GM04504 (cell line): ENCODE measurements at places on chromosomes 3 and 15.
A peak's percentile ranks its signal among the peaks of the same experiment; 100 is the strongest.

DNA sequence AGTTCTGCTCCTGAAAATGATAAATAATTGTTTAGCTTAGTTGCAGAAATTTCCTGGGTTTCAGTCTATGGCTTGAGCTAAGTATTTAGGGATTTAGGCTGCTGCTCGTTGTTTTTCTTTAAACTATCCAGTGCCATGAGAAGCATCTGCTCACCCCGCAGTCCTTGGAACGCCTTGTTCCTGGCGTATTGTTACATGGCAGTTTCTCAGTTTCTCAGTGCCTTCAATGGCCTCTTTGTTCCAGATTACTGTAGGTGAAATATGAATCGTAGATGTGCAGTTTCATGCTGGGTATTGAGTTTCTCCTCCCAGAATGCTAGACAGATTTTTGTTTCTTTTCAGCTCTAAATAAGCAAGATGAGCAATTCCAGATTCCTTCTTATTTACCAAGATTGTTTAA lies 269.5 kb upstream of the GBE1 start:
- DNase-seq: no peak

GRCh38 chr3:148737104-148737530 lies 39.4 kb downstream of the AGTR1 start:
- no peak for DNase-seq

DNA sequence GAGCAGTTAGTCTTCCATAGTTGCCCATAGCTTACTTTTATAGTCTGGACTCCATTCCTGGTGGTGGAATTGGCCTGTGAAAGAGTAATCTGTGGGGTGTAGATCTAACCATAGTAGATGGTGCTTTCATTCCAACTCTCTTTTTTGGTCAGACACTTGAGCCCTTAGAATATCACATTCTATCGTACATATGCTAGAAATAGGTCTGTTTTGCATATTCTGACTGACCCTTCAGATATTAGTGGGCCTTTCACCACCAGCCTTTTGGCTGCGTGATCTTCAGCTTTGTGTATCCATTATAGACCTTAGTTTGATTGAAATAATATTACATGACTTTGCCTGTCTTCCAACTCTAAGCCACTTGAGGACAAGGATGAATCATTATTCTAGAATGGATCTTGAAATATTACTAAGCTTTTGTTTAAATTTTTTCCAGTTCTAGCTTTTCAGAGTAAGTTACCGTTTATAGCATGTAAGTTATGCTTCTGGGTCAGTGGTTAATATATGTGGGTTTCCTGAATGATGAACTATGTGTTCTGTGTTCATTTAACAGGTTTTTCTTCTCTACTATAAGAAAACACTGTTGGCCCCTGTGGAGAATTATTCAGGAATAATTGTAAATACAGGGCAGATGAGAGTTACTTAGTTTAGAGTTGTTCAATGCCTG lies 8.7 kb downstream of the RAB7A start:
- no peak for DNase-seq

DNA sequence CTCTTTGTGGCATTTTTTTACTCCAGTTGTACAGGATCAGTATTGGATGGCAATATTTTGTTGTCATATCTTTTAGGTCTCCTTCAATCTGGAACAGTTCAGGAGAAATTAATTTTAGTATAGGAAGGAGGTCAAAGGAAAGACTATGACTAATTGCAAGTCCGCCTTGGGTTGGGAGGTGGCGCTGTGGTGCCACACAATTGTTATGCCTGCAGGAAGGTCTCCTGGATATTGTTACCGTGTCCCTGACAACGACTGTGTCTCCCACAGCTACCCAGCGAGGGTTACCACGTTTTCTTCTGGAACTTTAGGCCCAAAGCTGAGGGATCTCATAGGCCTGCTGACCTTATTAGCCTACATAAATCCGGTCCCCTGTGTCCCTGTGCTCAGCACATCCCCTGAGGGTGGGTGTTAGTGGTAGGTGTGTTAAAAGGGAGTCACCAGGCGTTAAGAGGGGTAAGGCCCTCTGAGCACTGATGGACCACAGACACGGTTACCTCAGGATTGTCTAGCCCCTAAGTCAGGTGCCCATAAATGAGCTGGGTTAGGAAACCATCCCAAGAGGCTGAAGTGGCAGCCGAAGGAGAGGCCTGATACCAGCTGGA lies 31.5 kb downstream of the KCNAB1 start:
- DNase-seq: peak; percentile 49

GRCh38 chr3:177810162-177810623 lies 612.9 kb upstream of the TBL1XR1 start:
- peak; percentile 79 for DNase-seq

GRCh38 chr3:14471016-14471415 lies 68.6 kb downstream of the SLC6A6 start:
- no peak for DNase-seq

GRCh38 chr3:65857327-65857726 lies 181.4 kb downstream of the MAGI1 start:
- DNase-seq: no peak

GRCh38 chr3:32143849-32144757 lies 37.7 kb downstream of the GPD1L start:
- DNase-seq: peak; percentile 62

GRCh38 chr15:81157195-81157938 lies 23.3 kb downstream of the CFAP161 start:
- no peak for DNase-seq

DNA sequence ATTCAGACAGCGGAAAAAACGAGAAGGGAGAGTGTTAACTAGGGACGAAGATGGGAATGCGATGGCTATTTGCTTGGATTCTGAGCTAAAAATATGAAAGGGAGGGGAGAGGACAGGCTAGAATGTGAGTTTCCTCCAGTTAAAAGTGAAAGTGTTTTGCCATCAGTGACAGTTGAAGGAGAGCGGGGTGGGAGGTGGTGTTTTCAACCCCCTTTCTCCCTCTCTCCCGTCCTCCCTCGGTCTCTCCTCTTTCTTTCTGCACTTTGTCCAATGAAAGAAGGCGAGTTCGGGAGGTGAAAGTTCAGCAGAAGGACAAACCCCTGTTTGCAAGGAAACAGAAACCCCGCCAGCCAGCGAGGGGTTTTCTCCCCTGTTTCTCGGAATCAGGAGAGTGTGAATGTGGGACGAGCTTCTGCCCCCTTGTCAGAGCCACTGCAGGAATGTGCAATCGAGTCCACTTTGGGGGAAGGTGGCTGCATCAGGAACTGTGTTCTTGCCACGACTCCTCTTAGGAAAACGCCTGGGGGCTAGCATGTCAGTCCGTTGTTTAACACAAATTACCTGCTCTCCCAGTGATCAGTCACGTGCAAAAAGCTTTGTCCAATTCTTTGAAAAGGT lies 975 bp upstream of the FOXP1 start:
- DNase-seq: no peak

- no peak for DNase-seq
Observed at GRCh38 chr3:196012481-196012880, 69.4 kb downstream of the TFRC start.

DNA sequence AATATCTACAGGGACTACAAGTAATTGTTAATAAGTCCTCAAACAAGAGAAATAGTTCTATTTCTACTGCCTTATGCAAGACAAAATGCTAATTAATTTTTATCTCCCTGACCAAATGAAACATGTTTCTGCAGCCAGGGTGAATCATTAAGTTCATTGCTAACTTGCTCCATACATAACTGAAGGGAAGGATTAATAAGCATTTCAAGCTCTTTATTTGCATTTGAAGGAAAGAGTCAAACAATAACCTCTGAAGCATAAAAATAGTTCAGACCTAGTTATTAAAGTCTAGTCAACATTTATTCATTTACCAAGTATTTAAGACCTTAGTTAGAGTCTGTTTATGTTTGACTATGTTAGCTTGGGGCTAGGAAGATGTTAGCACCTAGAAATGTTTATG lies 120.0 kb downstream of the ATP1B3 start:
- DNase-seq: no peak

DNA sequence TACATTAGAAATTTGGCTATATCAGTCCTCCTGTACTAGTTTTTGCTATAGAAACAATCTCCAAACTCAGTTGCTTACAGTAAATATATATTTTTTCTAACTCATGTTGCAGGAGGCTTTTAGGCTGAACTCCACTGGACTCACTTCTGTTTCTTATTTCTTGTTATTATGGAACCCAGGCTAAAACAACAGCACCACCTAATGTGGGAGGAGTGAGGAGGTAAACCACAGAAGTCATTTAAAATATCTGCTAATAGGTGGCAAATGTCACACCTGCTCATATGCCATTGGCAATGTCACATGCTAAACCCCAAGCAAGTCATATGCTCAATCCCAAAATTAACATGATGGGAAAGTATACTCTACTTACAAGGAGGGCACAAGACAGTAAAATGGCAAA lies 462.2 kb downstream of the PLOD2 start:
- no peak for DNase-seq

- no peak for DNase-seq
Observed at GRCh38 chr3:129694228-129694627, 87.8 kb upstream of the PLXND1 start.

DNA sequence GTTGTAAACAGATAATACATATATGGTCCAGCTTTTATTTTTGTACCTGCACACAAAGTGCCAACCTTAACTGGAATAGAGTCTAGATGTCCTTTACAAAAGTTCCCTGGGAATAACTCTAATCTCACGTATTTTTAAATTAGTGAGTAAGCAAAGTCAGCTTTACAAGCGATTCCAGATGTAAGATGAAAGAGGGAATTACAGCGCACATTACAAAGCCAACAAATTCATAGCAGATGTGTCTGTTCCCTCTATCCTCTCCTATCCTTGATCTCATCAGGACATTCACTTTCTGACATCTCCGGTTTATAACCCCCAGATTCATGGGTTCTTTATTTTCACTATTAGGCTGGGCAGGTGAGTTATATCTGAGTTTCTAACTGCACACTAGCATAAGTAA lies 406.8 kb upstream of the ZNF385D start:
- peak; percentile 9 for DNase-seq

- DNase-seq: no peak
Observed at GRCh38 chr3:67196677-67197076, 198.6 kb downstream of the KBTBD8 start.

- no peak for DNase-seq
Observed at GRCh38 chr3:45171283-45171682, 25.1 kb upstream of the CDCP1 start.

- no peak for DNase-seq
Observed at GRCh38 chr15:22974745-22975144, 5.4 kb downstream of the CYFIP1 start.

DNA sequence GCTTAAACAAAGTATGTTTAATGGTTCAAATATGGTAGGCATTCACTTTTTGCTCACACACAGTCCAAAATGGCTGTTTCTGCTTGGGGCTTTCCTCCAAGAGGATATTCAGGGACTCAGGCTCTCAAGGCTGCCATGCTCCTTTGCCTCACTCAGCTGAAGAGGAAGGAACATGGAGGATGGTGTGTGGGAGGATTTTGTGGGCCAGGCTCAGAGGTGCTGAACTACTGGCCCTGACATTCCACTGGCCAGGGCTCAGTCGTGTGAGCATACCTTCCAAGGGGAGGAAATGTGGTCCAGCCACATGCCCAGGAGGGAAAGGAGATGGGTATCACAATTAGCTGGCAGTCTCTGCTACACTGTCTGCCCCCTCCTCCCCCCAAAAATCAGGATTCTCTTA lies 8.7 kb downstream of the PXYLP1 start:
- no peak for DNase-seq

- no peak for DNase-seq
Observed at GRCh38 chr15:101033801-101034200, 114.6 kb downstream of the LRRK1 start.

DNA sequence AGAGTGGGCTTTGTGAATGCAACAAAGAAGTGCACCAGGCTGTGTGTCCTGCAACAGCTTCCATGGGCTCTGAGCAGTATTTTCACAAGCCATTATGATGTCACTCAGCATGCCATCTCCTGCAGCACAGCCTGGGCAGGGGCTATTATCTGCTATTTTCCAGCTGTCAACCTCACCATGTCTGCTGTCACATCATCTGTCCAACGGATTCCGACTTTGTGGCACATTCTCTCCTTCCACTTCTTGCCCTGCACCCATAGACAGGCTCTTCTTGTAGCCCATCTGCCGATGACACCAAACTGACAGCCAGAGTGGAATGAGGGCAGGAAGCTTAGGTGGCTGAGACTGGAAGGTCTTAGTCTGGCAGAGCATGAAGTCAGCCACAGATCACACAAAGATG lies 691.9 kb downstream of the NTRK3 start:
- DNase-seq: no peak

DNA sequence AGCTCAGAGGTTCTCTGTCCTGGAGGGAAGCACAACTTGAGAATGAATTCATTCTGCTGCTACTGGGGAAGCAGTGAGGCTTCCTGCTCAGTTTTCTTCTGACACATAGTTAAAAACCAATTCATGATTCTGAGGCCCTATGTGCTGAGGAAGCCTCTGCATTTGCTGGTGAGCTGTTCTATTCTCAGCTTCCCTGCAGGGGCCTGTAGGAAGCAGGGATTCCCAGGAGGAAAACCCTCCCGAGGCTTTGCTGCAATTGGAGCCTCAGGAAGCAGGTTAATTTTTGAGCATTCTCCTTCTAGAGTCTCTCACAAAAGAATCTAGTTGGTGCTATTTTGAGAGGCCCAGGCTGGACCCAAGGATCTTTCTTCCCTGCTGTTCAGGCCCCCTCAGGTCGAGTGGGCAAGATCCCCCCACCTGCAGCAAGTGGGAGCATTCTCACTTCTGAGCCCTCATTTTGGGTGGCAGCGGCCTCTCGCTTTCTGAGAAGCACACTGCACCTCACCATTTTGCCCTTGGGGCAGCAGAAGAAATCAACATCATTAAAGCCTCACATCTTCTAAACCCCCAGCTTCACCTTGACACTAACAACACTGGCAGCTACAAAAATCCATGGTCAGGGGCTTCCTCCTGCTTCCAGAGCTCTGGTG lies 197.5 kb upstream of the TSC22D2 start:
- no peak for DNase-seq

DNA sequence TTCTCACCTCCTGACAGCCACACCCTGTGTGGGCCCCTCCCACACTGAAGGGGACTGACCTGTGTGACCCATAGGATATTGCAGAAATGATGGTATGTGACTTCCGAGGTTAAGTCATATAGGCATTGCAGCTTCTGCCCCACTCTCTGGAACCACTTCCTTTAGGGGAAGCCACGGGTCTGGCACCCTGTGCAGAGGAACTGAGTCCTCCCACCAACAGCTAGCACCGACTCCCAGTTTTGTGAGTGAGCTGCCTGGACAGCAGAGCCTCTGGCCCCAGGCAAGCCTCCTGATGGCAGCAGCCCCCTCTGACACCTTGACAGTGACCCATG lies 24.6 kb upstream of the SLC6A6 start:
- no peak for DNase-seq

DNA sequence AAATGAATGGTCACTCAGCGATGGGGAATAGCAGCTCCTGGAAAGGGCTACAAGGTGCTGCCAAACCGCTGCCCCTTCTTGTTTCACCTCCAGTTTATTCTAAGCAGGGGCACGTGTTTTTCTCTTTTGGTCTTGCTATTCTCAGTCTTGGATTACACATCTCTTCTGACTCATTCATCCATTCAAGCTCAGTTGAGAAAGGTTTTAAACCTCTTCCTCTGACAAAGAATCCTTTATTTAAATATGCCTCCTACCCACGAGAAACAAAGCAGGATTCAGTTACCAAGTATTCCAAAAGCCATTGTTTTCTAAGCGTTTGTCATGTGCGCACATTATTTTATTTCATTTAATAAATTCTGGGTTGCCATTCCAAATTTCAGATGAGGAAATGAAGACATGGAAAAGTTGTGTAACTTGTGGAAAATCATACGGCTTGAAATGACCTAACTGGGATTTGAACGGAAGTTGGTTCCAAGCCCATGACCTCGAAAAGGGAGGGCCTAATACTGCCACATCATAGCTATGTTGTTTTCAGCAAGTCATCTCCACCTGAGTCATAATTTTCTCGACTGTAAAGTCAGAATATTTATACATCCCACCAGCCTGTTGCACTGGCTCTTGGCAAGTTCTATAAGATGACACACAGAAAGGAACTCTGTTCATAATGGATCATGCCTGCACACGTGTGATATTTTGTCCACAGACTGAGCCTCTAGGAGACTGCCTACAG lies 292.0 kb upstream of the SLCO3A1 start:
- peak; percentile 76 for DNase-seq
